Cerebellum (tissue), 4 donors: ENCODE measurements at places on chromosomes 11 and 22. TPM values are rescaled to one million over a fixed set of nuclear protein-coding genes. Genes with fewer than 3 reads are reported as not detected.

CD6 gene
- total RNA-seq, result 0.27 TPM

PLAAT4 gene
- 3.1 TPM for total RNA-seq

DNA sequence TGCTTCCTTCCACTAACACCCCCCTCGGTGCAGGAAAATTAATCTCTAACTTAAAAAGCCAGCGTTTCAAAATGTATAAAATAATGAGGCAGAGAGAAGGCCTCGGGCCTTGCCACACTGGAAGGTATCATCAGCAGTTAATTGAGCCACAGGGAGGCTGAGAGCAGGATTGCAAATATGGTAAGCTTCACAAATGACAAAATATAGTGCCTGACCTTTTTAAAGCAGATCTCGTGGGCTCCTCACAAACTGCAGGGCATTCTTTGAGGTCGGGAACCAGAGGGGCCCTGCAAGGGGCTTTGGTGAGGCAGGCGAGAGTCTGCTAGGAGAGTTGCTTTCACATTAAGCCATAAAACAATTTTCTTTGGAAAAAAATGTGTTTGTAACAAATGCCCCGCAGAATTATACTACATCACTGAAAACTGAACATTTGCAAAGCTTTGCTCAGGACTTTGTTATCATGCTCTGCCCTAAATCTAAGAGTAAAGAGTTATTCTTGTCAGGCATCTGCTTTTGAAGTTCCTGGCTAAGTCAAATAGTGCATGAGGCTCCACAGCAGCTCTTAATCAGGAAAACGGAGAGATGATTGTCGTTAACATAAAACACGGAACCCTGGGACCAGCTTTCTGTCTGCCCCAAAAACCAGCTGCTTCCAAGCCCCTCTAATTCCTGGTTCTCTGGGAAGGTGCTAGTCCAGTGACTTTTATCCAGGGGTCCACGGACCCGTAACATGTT, 61.4 kb upstream of the SYT13 start:
- DNase-seq, result no peak

DNA sequence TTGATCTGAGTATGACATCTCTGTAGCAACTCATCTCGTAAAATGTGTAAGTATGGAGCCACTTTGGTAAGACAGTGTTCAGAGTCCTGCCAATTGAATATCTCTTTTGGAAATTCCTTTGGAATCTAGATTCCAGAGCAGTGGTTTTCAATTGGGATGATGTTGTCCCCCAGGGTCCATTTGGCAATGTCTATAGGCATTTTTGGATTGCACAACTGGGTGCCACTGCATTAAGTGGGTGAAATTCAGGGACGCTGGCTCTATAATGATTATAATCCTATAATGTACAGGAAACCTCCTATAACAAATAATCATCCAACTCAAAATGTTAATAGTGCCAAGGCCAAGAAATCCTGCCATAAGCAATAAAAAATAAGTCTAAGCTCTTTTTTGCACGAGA, 404.8 kb upstream of the RAG2 start:
- no peak for DNase-seq

DNA sequence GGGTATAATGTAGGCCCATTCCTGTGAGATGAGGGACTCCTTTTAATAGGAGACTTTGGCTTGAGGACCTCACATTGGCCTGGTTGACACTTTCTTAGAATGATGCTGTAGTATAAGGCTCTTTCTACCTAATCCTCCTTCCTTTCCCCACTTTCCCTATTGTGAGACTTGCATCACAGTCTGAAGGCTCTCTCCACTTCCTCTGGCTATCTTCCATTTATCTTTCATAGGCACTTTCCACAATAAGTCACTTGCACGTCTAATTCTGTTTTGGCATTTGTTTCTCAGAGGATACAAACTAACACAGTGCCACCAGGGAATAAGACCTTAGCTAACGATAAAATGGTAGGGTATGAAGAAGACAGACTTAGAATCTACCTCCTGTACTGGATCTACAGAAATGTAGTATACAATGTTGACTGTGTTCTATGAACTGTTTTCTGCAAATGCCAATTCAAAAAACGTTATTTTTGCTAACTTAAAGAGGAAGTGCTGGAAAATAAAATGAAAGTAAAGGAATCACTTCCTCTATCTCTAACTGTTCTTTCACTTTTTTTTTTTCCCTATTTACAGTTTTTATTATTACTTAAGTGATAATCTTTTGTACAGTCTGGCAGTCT, 17.9 kb upstream of the PDE3B start:
- no peak for DNase-seq

DNA sequence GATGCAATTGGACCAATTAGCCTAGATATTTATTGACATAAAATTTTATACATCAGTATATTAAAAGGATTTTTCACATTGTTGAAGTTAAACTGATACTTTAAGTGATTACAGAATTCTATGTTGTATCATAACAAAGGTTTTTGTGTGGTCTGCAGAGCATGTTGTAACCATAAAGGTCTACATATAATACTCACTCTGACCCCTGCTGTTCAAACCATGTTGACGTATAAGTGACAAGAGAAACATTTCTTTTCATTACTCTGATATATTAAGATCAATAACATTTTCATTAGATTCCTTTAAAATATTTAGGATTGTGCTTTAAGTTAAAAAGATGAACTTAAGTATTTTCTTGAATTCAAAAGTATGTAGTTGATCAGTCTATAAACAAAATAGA, 63.9 kb downstream of the GAS2 start:
- no peak for DNase-seq

DNA sequence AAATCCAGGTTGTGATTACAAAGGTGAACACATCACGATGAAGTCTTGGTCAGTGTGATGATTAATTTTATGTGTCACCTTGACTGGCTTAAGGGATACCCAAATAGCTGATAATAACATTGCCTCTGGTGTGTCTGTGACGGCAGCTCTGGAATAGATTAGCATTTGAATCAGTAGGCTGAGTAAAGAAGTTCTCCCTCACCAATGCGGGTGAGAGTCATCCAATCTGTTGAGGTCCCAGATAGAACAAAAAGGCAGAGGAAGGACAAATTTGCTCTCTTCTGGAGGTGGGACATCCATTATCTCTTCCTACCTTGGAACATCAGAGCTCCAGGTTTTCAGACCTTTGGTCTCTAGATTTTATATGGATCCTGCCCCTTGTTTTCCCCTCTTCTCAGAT, 856.2 kb upstream of the CCDC90B start:
- DNase-seq, result no peak

GRCh38 chr11:43558556-43559127, 121.9 kb upstream of the HSD17B12 start:
- no peak for DNase-seq

DNA sequence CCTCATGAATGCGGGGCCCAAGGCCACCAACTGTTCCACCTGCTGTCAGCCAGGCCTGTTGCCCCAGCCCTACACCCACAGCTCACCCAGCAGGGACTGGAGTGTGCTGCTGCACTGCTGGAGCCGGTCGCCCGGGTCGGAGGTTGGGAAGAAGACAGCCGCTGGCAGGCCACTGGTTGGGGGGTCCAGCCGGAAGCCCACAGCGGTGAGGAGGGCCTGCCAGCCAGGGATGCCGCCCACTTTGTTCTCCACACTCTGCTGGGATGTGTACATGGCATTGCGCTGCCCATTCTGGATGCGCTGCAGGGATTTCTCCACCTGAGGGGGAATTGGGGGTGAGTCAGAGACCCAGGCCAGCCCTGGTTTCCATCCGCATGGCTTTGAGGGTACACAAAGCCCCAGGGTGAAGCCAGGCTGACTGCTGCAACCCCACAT, 74.2 kb upstream of the PITPNB start:
- DNase-seq, result no peak
